Myocyte (in vitro differentiated cells): ENCODE measurements at places on chromosomes 7 and 10.

- DNase-seq = no peak
Observed at GRCh38 chr7:150613880-150614279, 18.3 kb downstream of the GIMAP6 start.

DNA sequence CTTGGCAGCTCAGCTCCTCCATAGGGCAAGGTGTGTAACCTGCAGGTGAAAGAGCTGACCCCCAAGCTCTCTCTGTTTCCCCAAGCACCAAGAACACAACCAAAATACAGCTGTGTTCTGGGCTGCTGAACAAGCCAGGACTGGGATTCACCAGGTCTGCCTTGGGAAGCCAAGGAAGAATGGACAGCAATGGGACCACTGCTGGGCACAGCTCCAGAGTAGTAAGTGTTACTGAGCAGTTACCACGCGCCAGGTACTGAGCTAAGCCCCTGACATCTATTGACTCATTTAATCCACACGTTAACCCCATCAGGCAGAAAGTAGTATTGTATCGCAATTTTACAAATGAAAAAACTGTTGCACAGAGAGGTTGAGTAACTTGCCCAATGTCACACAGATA lies 168.3 kb downstream of the GRID1 start:
- DNase-seq = no peak

- DNase-seq = no peak
Observed at GRCh38 chr7:18786796-18787195, 291.2 kb downstream of the HDAC9 start.

- no peak for DNase-seq
Observed at GRCh38 chr7:16063716-16064675, 357.3 kb downstream of the CRPPA start.

- peak; percentile 98 for DNase-seq
Observed at GRCh38 chr7:112995059-112995824, 91.4 kb downstream of the GPR85 start.

GRCh38 chr10:43221419-43222209 lies 45.3 kb downstream of the RASGEF1A start:
- no peak for DNase-seq

DNA sequence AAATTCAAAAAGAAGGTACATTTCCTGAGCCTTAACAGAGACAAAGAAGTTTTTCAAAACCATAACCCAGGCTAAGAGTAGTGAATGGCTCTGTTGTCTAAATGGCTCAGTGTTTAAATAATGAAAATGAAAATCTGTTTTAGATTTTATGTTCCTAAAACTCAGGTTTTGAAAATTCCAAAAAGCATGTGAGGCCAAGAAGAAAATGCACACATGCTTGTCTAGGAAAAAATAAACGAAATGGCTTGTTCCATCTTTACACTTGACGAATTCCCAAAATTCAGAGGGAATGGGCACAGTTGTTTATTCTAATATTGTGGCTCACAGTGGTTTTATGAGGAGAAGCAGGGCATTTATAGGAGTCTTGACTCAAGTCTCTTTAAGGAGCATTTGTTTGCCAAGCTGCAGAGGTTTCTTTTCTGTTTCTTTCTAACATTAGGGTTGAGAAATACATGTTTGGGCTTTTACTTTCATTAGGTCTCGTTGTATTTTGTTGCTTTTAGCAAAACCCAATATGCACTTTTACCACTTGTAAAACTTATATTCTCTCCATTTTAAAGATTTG lies 527.6 kb upstream of the ANKRD30A start:
- DNase-seq = no peak

DNA sequence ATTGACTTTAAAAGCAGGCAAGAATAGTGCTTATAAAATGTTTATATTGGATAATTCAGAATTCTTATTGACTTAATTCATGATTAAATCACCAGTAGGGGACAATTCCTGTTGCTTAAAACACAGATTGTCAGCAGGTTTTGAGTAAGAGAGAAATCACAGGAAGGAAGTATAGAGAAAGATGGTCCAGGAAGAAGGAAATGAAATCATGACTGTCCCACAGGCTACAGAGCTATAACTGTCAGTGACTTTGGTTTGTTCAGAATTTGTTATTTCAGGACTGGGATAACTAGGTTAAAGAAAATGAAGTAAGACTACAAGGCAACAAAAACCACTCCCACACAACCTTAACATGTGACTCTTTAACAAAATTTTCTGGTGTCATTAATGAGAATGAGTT lies 6.8 kb downstream of the GNGT1 start:
- no peak for DNase-seq

- no peak for DNase-seq
Observed at GRCh38 chr7:37092548-37092947, 356.1 kb downstream of the ELMO1 start.

DNA sequence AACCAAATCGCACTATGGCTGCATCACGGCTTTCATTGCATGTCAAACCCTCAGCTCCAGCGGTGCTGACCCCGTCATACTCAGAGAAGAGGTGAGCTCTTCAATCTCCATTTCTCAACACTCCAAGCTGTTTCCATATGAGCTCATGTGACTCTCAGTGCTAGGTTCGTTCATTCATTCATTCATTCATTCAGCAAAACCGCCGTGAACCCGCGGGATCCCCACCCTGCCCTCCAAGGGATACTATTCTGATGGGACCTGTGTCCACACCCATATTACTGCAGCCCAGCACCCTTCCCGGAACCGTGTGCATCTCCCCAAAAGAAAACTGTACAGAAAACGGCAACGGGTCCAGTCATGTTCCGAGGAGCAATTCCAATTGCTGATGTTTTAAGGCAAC lies 184.7 kb downstream of the DIP2C start:
- no peak for DNase-seq

GRCh38 chr10:48658975-48659269 lies 25.8 kb upstream of the WDFY4 start:
- DNase-seq = no peak

- no peak for DNase-seq
Observed at GRCh38 chr7:77276120-77276519, 76.5 kb upstream of the FGL2 start.

- no peak for DNase-seq
Observed at GRCh38 chr7:34751725-34752643, 94.0 kb downstream of the NPSR1 start.

DNA sequence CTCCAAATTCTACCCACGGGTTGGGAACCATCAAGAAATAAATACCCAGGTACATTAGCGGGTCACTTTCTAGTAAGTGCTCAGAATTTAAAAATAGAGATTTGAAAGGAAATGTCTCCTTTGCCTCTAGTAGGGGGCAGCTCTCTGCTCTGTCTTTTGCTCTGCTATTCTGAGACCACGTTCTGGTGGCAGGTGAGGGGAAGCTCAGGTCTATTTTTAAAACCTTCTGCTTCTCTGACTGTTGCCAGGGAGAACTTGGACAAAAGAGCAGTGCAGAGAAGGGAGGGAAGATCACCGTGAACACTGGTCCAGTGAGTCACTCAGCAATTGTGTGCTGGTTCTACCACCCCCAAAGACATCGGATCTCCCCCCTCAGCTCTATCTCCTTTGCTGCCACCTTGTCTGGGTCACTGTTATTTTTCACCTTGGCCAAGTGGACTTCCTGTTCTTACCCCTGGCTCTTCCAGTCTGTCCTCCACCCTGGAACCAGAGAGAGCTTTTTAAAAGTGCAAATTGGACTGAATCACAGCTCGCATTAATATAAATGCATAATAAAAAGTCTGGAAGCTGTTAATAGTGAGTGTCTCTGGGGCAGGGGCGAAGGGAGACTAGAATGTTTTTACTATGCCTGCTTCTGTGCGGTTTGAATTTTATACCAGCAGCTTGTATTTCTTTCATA lies 72.4 kb upstream of the LOXL4 start:
- DNase-seq = peak; percentile 88
